ENCODE measurements at places on chromosomes 3 and 15. TPM values are rescaled to one million over a fixed set of nuclear protein-coding genes. Genes with fewer than 3 reads are reported as not detected.

The GOLGA6L4 gene
- 9.6 TPM for total RNA-seq

The MKRN2OS gene
- not detected for total RNA-seq

The DCUN1D1 gene
- total RNA-seq: 19.5 TPM

The PPM1L gene
- 21.9 TPM for total RNA-seq

The WDR49 gene
- 3.2 TPM for total RNA-seq

The DPPA4 gene
- total RNA-seq: not detected

The SAMMSON gene
- total RNA-seq: not detected

The CSTA gene
- 9.1 TPM for total RNA-seq

The PTX3 gene
- 158 TPM for total RNA-seq

The SPRED1 gene
- 38.5 TPM for total RNA-seq

The MAN2C1 gene
- 170 TPM for total RNA-seq

The GREM1 gene
- 2.2 TPM for total RNA-seq

The DHX30 gene
- 46.8 TPM for total RNA-seq

The INSYN1 gene
- total RNA-seq: 3.6 TPM

The APOD gene
- 616 TPM for total RNA-seq

The AADACL2 gene
- total RNA-seq: 8.1 TPM

The IRAK2 gene
- total RNA-seq: 6.3 TPM

The VGLL3 gene
- total RNA-seq: 50.1 TPM

The ZNF660 gene
- total RNA-seq: 2.0 TPM

The GOLGB1 gene
- 56.6 TPM for total RNA-seq

The BOC gene
- total RNA-seq: 43.8 TPM

The CFAP100 gene
- total RNA-seq: not detected

The CCDC66 gene
- total RNA-seq: 28.4 TPM

The SAXO2 gene
- 6.6 TPM for total RNA-seq

The MKRN3 gene
- total RNA-seq: not detected

The FAM174B gene
- 9.9 TPM for total RNA-seq

The P2RY12 gene
- total RNA-seq: 6.5 TPM

The THSD4 gene
- total RNA-seq: 49.2 TPM

The TICRR gene
- total RNA-seq: 0.09 TPM

Data from omental fat pad (tissue), 4 donors.